ENCODE measurements at places on chromosomes 13 and 19.

DNA sequence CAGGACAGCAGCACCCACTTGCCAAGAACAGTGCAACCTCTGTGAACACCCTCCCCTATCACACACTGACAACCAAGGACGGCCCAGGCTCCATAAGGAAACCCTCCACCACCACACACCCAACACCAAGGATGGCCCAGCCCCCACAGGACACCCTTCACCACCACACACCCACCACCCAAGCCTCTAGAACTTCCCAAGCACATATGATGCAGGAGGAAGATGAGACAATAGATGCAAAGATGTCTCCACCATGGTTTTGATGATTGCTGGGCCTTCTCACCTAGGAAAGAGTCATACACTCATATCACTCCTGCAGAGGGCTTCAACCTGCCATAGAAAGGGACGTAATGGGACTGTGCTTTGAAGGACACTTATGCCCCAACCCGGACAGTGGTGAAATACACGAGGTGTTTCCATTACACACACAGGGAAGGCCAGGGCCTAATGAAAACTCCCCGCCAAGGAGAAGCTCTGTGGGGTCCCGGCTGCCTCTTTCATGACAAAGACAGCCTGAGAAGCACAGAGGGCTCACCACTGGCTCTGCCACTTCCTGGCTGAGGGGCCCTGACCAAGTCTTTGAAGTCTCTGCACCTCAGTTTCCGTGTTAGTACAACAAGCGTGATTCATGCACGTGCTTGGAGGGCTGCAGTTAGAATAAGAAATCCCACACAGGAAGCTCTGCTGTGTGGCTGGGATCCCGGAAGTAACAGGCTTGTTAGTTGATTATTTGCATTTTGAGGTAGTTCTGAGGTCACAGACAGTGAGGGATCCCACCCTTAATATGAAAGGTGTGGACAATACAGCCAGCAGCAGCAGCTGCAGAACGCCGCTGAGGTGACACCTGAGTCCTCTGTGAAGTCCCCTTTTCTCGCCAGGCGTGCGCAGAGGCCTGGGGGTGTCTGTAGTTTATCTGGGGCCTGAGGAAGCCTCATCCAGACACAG, 61.9 kb upstream of the ATP12A start:
- DNase-seq = peak; percentile 48

- no peak for DNase-seq
These were observed 3.4 kb upstream of the N4BP2L1 start for GRCh38 chr13:32431361-32431760.

- no peak for DNase-seq
These were observed 3.7 kb downstream of the CDC34 start for GRCh38 chr19:535017-535835.

- no peak for DNase-seq
These were observed 5.5 kb upstream of the RNF113B start for GRCh38 chr13:98182589-98182988.

DNA sequence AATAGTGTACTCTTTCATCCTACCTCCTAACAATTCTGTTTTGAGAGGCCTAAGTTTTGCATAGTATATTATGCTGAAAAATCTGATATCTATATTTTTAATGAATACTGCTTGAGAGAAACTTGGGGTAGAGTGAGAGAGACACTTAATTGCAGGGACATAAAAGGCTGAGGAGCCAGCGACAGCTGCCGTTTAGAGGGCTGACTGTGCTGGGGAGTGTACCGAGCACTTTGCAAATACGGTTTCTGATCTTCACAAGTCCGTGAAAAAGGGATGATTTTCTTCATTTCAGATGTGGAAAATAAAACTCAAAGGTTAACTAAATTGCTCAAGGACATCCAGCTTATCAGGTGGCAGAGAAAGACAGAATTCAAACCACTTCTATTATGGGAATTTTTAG, 97.4 kb downstream of the CAB39L start:
- no peak for DNase-seq

DNA sequence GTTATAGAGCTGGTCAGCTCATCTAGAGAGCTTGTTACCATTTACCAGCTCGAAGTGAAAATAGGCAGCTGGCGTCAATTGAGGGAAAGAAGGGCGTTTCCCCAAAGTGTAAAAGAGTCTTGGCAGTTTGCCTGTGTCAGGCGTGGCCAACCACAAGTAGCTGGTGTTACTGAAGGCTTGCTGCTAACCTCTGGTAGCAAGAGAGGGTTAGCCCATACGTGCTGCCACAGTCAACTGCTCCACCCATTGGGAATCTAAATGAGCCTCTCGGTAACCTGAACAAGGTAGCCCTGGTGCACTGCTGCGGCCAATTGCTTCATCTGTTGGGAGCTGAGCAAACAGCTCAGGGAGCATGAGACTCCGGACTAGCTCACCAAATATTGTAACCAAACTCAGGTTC, 314.9 kb upstream of the SLITRK5 start:
- DNase-seq = no peak

- DNase-seq = no peak
These were observed 221.7 kb upstream of the GPC6 start for GRCh38 chr13:93004919-93005318.

DNA sequence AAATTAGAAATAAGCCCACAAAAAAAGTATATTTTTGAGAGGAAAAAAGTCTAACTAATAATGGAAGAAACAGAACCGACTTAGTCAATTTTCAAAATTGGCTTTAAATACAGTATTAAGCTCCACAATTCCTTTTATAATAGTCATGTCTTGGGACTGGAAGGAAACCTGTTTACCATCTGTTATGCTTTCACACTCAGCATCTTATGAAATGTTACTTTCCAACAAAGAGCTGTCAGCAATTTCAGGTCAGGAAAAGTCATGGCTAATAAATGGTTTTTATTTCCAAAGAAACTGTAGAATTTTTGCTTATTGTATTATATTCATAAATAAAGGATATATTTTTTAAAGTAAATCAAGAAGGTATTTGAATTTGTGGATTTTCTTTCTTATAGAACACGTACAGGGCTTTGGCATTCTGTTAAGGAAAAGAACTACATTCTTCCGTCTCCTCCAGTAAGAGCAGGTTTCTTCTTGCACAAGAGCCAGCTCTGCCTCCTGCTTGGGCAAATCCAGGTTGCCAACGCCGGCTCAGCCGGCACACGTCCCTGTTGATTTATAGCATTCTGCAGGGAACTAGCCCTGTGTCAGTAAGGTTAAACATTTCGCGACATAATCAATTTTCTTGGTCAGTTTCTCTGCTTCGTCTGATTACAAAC, 52.9 kb upstream of the GPR12 start:
- DNase-seq = no peak

- peak; percentile 75 for DNase-seq
These were observed 10.7 kb downstream of the ABHD8 start for GRCh38 chr19:17292301-17293074.

DNA sequence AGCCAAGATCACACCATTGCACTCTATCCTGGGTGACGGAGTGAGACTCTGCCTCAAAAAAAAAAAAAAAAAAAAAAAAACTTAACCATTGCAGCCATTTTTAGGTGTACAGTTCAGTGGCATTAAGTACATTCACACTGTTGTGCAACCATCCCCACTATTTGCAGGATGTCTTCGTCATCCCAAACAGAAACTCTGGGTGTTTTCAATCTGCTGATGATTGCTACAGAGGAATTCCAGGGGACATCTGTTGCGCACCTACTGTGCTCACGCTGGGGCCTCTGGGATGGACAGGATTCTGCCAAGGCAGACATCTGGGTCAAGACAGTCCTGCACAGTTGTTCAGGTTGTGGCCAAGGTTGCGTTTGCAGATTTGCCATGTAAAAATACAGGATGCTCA, 2.4 kb upstream of the APOC4 start:
- no peak for DNase-seq

- DNase-seq = no peak
These were observed 1.6 kb upstream of the RAB11B start for GRCh38 chr19:8388612-8388958.

DNA sequence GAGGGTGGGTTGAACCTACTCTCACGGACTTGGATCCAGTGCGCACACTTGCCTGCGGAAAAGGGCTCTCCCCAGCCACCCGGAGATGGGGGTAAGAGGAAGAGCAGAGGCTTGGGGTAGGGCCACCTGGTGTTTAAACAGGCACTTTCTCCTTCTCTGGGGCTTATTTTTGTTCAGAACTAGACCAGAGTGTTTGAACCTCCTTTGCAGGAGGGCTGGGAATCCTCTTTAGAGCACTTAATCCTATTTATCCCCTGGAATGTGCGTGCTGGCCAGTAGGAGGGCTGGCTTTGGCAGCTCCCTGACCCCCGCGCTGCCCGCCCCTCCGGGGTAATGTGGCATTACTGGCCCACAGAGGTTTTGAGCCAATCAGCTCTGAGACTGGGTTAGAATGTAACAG, 2.0 kb downstream of the RGS9BP start:
- DNase-seq = no peak

- no peak for DNase-seq
These were observed 35.5 kb downstream of the LYL1 start for GRCh38 chr19:13066933-13067807.

DNA sequence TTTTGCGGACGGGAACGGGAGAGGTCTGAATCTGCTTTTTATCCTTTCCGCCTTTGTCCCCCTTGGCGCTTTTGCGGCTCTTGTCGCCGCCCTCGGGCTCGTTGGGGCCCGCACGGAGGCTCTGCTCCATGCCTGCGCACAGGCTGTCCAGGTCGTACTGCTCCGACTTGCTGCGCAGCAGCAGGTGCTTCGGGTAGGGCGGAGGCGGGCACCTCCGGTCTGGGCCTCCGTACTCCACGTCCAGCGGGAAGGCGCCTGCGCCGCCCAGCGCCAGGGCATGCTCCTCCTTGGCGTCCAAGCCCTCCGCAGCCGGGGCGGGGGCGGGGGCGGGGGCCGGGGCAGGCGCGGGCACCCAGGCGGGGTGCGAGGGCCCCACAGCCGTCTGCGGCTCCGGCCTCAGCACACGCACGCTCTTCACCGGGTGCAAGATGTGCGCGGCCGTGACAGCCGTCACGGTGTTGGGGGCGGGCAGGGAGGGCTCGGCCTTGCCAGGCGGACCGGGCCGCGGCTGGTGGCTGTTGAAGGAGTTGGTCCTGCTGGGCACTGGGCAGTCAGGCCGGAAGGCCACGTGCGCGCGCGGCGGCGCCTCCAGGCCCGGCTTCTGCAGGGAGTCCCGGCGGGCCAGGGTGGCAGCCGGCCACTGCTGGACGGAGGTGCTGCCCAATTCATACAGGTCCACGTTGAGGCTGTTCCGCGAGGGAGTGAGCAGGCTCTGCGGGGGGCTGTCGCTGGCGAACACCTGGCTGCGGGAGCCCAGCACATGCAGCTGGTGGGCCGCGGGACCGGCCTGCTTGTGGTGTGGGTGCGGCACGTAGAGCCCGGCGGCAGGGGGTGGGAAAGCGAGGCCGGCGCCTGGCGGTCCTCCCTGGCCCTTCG, 73.1 kb downstream of the LATS2 start:
- no peak for DNase-seq

GRCh38 chr19:5586300-5587070, 18.7 kb upstream of the TINCR start:
- DNase-seq = no peak

DNA sequence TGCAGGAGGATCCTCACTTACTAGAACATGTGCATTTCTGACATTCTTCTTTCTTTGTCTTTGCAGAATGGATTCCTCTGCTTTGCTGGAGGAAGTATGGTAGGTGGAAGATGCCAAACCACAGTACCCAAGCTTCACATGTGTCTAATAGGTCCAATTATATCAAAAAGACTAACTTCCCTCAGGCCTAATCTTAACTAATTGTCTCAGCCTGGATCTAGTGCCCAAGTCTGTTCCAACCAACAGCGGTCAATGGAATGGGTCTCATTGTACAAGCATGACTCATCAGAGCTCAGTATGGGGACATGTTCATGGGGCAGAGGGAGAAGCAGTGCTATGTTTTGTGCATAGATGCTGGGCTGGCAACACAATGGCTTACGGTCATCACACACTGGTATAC, 81.6 kb upstream of the CSNK1A1L start:
- DNase-seq = no peak

DNA sequence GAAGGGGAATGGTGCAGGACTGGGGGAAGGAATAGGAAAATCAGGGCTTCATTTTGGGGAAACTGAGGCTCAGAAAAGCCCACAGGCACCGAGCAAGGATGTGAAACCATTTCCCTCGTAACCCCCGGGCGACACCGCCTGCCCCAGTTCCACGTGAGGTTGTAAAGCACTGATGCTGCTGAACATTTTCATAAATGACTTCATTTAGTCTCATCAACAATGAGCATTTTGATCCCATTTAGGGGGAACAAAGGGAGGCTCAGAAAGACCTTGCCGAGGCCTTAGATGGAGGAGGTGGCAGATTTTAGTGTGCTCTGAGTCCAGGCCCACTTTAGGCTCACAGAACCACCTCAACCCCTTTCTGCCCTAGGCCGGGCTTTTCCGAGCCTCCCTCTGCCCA, 20.5 kb upstream of the FBXO27 start:
- no peak for DNase-seq

DNA sequence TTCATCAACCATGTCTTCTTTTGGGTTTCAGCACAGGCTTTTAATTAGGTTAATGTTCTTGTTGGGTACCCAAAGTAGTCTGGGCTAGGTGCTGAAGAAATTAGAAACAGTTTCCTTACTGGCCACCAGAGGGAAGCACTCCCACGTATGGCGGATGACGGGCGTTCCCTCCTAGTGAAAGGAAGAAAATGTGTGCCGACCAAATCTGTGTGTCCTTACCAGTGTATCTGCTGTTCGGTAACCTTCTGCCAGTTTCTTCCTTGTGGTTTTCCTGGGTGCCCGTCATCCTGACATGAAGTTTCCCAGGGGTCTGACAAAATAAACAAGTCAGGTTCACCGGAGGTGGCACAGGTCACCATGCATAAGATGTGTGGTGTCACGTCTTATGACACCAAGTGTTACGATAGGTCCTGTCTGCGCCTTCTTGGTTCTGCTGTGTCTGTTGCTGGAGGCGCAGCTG, 6.0 kb upstream of the WDR88 start:
- peak; percentile 22 for DNase-seq

DNA sequence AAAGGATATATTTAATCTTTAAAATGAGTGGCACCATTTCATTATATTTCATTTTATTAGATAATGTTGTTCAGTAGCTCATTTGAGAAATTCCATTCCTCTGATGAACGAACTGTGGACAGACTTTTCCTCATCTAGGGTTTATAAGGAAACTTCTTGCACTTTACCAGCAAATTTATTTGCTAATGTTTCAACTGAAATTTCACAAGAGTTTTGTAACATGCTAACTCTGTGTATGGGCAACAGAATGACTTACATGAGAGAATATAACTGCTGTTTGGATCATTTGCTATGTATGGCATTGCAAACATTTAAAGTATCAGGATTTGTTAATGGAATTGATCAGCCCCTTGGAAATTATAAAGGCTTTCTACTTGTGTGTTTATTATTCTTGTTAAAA, 3.7 kb upstream of the IRS2 start:
- no peak for DNase-seq

All from stimulated activated CD4-positive, alpha-beta T cell treated with anti-CD3 and anti-CD28 coated beads, Interleukin-4, amount 100 ng/mL, for 4 hours (primary cell).